ENCODE measurements at places on chromosomes 4 and X. TPM values are rescaled to one million over a fixed set of nuclear protein-coding genes. Genes with fewer than 3 reads are reported as not detected.

DNA sequence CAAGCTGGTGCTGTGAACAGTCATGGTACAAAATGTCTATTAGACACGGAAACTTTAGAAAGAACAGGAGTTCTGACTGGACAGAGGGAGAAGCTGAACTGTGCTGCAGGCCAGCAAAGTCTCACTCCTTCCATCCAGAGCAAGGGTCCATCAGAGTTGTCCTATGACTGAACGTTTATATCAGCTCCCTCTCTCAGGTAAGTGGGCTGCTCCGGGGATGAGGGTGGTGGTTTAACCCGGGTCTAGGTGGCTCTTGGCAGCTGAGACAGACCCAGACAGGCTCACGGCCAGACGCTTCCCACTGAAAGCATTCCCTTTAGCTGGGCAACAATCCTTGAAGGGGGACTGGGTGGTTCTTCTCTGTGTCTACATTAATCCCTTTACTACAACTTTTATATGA is 385.0 kb upstream of the SMIM31 start:
- no peak for DNase-seq

DNA sequence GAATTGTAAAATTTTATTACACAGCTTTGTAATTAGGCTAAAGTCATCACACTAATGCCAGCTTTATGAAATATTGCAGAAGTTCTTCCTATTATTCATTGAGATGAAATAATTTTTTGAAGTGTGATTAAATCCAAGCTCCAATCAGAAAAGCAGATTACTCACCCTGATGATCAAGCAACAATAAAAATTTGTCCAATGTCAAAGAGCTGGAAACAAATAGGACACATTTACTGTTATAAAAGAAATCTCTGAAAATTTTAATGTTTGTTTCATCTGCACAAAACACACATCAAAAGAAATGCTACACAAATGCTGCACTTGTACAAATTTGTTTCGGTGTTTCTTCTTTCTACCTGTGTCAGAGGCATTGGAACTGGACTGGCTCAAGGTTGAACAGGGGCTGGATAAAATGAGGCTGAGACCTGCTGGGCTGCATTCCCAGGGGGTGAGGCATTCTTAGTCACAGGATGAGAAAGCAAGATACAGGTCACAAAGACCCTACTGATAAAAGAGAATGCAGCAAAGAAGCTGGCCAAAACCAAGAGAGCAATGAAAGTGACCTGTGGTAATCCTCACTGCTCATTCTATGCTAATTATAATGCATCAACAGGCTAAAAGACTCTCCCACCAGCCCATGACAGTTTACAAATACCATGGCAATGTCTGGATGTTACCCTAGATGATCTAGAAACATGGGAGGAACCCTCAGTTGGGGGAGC is 78.3 kb downstream of the GASK1B start:
- DNase-seq: peak; percentile 17

DNA sequence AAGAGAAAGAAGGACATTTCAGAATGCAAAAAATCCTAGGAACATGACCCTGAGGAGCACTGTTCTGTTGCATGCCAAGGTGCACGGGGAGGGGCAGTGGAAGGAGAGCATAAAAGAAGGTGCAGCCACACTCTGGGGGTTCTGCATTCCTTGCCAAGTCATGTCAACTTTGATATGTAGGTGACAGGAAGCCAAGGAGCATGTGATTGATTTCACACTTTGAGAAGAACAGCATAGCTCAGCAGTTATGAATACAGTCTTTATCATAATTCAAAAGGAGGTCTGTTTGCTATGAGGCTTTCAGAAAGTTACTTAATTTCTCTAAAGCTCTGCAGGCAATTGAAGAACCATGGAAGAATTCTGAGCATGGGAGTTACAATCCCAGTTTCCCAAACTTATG is 50.6 kb downstream of the SCFD2 start:
- DNase-seq: no peak

Gene SH2D1A
- not detected for total RNA-seq

DNA sequence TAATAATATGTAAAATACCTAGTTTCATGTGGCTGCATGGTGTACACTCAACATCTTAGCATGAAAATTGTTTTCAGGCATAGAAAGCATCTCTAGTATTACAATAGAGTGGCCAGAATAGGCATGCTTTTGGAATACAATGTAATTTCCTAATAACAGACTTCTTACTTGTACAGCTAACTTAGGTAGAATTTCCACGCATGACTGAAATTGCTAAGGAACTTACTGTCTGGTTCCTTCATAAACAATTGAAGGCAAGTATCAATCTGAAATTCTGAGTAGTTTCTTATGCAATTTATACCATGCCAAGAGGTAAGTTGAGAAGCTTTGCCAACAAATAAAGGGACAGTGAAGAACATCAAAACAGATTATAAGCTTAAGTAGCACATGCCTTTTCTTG is 26.7 kb downstream of the SULT1E1 start:
- no peak for DNase-seq

Gene PF4V1
- total RNA-seq: not detected

DNA sequence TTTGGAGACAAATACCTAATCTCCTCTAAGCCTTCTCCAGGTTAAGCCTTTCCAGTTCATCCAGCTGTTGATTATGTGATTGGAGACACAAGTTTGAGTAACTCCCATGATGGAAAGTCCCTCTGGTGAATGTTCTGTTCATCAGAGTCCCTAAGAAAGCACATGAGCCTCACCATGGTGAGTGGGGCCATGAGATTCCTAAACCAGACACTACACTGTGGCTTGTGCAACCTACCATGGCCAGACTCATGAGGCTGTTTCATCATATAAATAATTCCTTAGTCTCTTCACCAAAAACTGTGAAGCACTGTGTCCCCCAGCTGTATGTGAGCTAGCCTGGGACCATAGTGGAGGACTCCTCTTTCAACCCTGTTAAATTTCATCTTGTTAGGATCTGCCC is 14.4 kb downstream of the PKD2 start:
- DNase-seq: peak; percentile 45

Gene PGK1
- total RNA-seq: 134 TPM

Gene CT45A2
- total RNA-seq: not detected

DNA sequence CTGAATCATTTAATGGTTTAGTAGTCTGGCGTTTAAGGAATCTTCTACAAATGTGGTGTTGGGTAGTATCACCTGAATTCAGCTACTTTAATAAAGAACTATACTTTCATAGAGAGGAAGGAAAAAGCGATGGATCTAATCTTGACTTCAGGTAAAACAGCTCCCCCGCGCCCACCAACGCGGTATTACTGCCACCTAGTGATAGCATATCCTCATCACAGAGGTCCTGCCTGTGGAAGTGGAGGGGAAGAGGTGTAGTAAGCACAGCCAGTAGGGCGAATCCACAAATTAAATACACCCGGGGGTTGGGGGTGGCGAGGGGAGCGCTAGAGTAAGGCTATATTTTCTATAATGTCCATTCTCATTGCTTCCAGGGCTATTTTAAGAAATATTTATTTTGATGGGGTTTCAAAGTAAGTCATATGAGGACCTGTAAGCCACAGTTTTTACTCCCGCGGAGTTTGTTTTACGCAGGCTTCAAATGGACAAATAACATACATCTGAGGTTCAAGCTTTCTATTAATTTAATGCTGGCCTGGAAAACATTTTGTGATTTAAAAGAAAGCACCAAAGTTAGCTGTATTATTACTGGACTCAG is 8.3 kb upstream of the DAPP1 start:
- peak; percentile 58 for DNase-seq

- DNase-seq: no peak
Observed at GRCh38 chrX:100926453-100926852, 2.3 kb downstream of the XKRX start.

Gene H2AZ1
- 132 TPM for total RNA-seq

DNA sequence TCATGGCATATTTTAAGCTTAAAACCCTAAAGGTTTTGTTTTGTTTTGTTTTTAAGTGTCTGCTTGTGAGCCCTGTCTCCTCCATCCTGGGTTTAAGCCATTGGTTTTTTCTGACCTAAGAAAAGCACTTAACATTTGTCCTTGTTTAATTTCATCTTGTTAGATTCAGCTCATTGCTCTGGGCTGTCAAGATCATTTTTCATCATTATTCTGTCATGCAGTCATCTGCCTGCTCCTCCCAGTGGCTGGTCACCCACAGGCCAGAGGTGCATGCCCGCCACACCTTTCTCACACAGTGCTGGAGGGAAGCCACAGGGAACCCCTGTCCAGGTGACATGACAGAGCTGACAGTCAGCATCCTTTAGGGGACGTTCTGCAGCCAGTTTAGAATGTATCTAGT is 11.7 kb upstream of the REELD1 start:
- DNase-seq: no peak

GRCh38 chr4:52052475-52052780 is 1.3 kb downstream of the SPATA18 start:
- peak; percentile 57 for DNase-seq

GRCh38 chrX:119467433-119467832 is 811 bp upstream of the SLC25A5 start:
- DNase-seq: no peak

Gene TBC1D9
- total RNA-seq: 25.4 TPM

DNA sequence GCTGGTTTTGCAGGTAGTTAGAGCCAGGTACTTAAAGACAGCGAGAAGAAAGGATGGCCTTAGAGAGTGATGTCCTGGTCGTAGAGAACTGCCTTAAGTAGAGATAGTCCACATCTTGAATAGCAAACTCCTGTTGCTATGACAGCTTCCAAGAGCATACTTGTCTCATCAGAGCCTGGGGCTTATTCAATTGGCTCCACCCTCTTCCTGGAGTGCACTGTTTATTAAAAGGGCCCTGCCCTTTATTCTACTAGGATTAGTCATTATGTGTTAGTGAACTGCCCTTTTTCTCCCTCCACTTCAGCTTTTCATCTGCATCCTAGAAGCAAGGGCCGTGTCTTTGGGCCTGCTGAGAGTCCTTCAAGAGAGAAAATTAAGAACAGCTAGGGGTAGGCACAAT is 94.5 kb upstream of the EOLA2 start:
- peak; percentile 62 for DNase-seq

DNA sequence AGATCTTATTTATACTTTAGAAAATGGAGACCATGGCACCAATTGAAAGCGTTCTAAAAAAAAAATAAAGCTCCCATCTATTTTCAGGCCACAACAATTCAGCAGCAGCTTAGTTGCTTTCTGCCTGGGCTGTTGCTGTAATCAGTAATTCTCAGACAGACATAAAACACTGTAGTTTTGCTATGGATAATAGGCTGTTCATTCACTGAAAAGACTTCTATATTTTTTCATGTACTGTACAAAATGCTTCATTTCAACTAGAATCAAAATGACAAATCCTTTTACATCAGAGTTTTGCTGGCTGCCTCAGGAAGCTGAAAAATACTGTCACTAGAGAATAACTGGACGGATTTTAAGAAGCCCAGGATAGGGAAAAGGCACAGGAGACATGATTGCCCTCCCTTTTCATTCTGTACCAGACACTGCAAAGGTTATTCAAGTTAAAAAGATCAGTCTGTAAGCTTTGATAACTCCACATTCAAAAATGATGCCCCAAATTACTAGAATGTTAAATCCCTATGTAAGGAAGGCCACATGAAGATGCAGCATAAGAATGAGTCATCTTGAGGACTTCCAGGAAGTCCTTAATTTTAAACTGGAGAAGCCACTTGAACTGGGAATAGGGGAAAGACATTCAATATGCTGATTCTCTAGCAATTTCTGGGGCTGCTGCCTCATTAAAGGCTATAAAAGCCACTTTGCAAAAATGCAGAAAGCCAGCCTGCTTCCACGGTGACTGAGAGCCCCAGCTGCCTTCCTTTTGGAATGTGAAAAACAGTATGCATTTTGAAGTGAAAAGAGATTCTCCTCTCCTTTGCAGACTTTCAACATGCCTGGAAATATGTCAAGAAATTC is 403.2 kb upstream of the RASGEF1B start:
- no peak for DNase-seq

Data from fibroblast of lung (primary cell).